ENCODE measurements at places on chromosomes 12 and 14.
A peak's percentile ranks its signal among the peaks of the same experiment; 100 is the strongest.

- DNase-seq: no peak
These were observed 58.6 kb upstream of the MYF6 start for GRCh38 chr12:80648881-80649280.

- peak; percentile 26 for DNase-seq
These were observed 514 bp downstream of the FBXO34 start for GRCh38 chr14:55271572-55272298.

DNA sequence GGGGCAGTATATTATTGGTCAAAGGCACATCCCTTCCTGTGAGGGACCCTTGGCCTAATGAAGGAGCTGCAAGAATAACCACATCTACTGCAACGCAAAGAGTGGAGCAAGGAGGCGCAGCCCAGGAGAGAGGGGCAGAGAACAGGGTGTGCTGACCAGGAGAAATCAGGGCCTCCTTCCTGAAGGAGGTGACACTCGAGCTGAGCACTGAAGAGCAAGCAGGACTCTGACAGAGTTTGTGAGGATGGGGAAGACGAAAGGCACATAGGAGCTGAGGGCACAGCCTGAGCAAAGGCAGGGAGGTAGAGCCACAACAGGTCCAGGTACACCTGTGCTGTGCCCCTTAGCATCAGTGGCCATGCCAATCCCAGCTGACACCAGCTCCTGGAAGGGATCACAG, 60.6 kb downstream of the CCDC85C start:
- DNase-seq: no peak

GRCh38 chr14:105061428-105062047, 3.7 kb downstream of the GPR132 start:
- no peak for DNase-seq

DNA sequence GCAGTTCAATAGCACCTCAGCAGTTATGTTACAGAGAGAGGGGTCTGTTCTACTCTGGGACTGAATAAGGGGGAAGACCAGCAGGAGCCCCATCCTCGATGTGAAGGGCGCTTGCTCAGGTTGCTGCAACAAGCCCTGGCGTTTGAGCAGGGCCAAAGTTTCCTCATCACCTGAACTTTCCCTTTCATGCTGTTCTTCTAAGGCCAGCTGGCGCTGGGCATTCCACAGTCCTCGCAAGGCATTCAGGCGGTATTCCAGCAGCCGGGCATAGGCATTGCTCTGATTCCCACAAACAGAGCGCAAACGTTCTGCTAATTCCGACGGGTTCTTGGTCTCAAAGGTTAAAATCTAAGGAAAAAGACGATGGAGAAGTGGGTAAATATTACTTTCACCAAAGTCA, 62.8 kb downstream of the HECTD4 start:
- no peak for DNase-seq

DNA sequence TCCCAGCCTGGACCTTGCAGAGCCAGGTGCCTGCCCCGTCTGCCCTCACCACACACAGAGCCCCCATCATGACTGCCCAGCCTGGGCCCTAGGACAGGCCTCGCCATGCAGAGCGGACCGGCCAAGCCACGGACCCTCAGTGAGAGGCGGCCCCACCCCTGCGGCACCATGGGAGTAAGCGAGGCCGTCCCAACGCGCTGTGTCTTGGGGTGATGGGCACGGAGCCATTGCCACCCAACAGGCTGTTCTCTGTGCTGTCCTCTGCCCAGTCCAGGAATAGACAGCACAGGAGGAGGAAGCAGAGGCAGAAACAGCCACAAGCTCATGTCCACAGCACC, 39.2 kb downstream of the GALNT9 start:
- DNase-seq: no peak

DNA sequence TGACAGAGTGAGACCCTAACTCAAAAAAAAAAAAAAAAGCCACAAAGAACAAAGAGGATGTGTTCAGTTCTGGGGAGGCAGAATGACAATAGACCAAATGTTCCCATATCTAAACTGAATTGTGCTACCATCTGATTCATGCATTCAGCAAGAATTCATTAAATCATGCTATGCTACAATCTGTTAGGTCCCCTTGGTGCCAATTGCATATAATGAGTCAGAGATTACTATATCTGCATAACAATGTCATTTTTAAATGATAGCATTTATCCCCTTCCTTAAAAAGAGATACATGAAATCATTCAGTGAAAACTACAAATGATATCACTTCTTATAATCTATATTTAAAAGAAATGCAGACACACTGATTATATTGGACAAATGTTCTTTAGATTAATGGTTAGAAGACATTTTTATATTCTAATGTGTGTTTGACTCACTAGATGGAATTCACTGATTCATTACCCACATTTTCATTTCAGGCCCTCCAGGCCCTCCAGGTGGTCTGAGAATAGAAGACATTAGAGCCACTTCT, 207.6 kb upstream of the PDZRN4 start:
- no peak for DNase-seq

DNA sequence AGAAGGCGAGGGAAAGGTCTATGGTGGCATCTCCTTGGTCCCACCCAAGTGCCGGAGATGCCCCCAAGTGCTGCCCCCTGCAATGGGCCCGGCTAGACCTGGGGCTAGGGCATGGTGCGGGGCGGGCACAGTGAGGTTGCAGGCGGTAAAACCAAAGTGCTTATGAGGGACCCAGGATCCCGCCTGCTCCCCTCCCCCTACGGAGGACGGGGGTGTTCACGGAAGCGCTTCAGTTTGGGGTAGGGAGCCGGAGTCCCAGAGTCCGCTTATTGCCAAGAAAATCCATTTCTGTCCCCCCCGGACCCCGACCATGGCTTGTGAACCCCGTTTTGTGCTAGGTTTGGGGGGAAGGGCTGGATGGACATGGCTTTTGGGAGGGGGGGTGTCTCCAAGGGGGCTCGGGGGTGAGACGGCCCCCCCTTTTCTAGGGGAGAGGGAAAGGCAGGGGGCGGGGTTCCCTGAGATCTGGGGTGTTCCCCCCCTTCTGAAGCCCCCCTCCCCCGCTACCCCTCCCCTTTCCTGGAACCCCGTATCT, 5.4 kb upstream of the GPR84 start:
- DNase-seq: no peak

GRCh38 chr12:48023386-48023785, 19.1 kb upstream of the COL2A1 start:
- DNase-seq: no peak

- no peak for DNase-seq
These were observed 137.8 kb downstream of the GPHN start for GRCh38 chr14:66645716-66646115.

DNA sequence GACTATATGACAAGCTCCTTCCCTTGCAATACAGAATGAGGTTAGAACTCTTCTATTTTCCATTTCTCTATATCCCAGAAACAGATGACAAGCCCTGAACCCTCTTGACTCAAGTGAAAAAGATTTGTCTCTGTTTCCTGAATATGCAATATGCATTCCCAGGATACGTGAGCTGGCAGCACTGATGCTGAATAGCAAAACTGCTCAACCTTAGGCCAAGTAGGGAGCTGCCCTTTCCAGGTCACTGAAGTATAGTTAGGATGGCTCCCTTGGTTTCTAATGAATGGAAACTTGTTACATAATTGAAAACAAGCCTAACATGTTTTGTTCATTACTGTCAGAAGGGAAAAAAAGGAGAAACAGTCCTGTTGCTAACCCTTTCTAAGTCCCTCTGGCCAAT, 47.9 kb upstream of the PLEKHG7 start:
- no peak for DNase-seq

- no peak for DNase-seq
These were observed at the start of gene KRT80 for GRCh38 chr12:52191841-52192791. Gene KRT80, minus strand, starts transcription at chr12:52192014. Its CDS starts 112 bp downstream, at chr12:52191902.

- peak; percentile 70 for DNase-seq
These were observed 15.6 kb downstream of the BAG5 start for GRCh38 chr14:103546652-103547454.

GRCh38 chr12:125129179-125129571, 63.9 kb downstream of the AACS start:
- no peak for DNase-seq

- no peak for DNase-seq
These were observed 7.2 kb upstream of the CD27 start for GRCh38 chr12:6437586-6437985.

GRCh38 chr14:48140804-48141203, 465.4 kb upstream of the MDGA2 start:
- no peak for DNase-seq

DNA sequence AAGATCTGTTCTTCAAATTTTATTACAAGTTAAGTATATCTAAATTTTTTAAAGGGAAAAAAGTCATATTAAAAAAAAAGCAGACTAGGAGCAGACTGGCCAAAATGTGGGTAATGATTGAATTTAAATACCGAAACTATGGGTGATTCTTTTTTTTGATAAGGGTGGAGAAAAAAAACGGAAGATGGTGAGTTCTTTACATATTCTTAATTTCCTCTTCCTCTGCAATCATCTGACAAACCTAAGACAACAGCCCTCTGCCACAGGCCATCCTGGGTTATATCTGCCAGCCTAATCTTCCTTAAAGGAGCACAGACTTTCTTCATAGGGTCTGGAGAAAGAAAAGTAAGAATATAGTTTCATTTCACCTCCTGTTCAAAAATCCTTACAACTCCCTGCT, 108.0 kb downstream of the PPP2R5E start:
- DNase-seq: no peak

- DNase-seq: no peak
These were observed 114.5 kb downstream of the CMAS start for GRCh38 chr12:22160396-22161003.

- DNase-seq: no peak
These were observed 69.3 kb downstream of the SERPINA3 start for GRCh38 chr14:94681300-94682060.

- peak; percentile 83 for DNase-seq
These were observed at the start of gene MARCHF9 for GRCh38 chr12:57754411-57755193. Gene MARCHF9, plus strand, starts transcription at chr12:57755103. Its CDS starts 426 bp downstream, at chr12:57755529.

GRCh38 chr14:89603938-89604480, 187.0 kb upstream of the FOXN3 start:
- no peak for DNase-seq

- DNase-seq: no peak
These were observed 106.8 kb downstream of the ESR2 start for GRCh38 chr14:64187331-64187730.

GRCh38 chr14:106414464-106414863, 888.1 kb downstream of the TMEM121 start:
- no peak for DNase-seq

DNA sequence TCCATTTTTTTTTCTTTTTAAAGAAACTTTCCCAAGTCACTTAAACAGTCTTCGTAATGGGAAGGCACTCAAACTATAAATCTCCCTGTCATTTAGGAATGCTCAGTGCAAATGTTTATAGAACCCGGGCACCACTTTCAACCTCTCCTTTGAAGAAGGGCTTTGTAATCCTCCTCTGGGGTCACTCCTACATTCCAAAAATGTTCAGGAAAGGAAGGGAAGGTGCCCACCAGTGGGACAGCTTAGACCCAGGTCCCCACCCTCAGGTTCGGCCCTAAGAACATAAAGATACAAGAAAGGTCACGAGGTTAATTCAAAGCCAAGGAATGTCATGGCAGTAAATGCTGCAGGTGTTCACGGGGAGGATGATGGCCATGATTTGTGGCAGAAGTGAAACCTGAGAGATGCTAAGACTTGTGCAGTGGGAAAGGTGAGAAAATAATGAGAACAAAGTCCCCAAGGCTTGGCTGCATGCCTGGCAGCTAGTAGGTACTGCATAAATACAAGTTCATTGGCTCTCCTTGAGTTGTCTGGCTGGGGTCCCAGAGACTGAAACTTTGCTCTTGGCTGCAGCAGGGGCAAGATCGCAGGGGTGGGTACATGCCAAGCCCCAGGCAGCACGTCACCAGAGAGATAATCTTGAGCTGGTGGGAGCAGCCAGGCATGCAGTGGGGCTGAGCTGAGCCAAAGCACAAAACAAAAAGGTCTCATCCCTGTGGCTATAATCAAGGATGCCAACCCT, 21.1 kb downstream of the KRT18 start:
- DNase-seq: no peak

GRCh38 chr14:78848234-78848820, 678.2 kb downstream of the NRXN3 start:
- DNase-seq: peak; percentile 0

GRCh38 chr12:74770552-74770951, 232.9 kb downstream of the ATXN7L3B start:
- DNase-seq: no peak

GRCh38 chr12:124952801-124953200, 36.1 kb downstream of the DHX37 start:
- no peak for DNase-seq

GRCh38 chr12:2691345-2692071, 103.3 kb upstream of the FKBP4 start:
- DNase-seq: no peak

DNA sequence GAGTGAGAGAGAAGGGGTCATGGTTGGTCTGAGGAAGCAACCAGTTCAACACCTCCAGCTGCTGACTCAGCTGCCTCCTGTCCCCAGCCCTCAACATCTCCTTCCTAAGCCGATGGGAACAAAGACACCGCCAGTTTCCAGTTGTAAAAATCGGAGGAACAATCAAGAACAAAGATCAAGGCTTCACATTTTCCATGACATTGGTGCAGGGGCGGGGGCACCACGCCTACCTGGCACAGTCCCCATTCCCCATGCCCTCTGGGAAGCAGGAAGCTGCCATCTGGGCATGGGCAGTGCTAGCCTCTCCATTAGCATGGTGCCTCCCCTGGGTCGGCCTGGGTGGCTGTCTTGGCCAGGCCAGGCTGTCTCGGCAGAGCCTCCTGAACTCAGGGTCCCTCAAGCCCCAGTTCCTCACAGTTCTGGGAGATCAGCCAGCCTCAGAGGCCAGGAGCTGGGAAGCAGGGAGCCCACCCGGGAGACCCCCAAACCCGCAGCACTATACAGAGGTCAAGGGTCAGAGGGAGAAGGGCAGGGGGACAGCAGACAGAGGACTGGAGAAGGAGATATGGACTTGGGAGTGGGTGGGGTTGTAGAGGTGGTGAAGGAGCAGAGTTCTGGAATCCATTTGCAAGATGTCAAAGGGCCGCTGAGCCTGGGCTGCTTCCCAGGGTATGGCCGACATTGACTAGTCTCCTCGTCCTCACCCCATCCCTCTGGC, 19.6 kb upstream of the TMEM106C start:
- DNase-seq: no peak

- no peak for DNase-seq
These were observed 68.2 kb upstream of the FOXN3 start for GRCh38 chr14:89485264-89485663.

DNA sequence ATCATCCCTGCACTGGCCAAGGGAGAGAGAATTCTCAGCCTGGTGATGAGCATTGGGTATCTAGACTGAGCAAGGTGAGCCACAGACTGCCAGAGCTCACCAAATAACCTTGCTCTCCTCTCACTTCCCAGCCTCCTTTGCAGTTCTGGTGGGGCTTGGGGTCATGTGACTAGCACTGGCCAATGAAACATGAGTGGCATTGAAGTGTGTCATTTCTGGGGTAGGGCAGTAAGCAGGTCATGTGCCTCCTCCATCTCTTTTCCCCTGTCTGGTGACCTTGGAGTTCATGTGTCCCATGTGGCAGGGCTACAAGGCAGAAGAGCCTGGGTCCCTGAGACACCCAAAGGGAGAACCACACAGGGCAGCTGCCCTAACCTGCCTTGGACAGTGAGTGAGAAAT, 3.6 kb upstream of the KRT72 start:
- DNase-seq: no peak

DNA sequence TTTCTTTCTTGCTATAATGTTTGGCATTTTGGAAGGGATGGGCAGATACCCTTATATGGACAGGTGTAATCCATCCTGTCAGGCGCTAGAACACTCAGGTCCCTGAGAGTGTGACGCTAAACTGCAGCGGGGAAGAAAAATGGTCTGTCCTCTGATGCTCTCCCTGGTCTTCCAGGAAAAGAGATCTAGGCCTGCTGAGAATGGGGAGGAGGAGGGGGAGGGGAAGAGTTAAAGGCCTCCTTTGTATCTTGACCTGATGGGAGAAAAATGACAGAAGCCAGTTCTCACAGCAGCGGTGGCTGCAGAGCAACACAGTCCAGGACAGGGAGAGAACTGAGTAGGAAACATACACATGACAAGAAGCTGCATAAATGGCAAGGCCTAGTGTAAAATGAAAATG, 61.1 kb downstream of the RPS6KA5 start:
- DNase-seq: no peak
